Left lung (tissue), 14 donors: ENCODE measurements at places on chromosomes 7 and 10.

DNA sequence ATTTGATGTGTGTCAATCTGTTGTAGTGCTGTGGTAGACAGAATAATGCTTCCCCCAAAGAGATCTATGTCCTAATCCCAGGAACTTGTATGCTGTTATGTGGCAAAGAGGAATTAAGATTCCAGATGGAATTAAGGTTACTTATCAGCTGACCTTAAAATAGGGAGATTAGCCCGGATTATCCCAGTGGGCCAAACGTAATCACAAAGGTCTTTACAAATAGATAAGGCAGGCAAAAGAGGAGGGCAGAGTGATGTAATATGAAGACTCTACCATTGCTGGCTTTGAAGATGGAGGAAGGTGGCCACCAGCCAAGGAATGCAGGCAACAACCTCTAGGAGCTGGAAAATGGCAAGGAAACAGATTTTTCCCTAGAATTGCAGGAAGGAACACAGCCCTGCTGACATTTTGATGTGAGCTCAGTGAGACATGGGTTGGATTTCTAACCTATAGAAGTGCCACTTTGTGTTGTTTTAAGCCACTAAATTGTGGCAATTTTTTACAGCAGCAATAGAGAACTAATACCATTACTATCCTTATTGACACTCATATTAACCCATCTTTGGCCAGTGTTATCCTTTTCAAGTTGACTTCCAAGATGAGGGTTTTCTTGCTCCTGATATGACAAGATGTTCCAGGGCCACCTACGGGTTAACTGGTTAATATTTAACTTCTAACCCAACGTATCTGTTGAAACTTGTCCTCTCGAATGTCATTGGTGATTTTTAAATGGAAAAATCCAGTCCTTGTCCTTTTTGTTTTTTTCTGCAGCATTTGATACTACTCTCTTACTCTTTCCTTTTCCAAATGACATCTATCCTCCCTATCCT is 29.3 kb downstream of the CYCS start:
- DNase-seq: no peak

GRCh38 chr7:157009170-157009777 is 1.2 kb downstream of the MNX1 start:
- peak; percentile 77 for DNase-seq

- peak; percentile 87 for DNase-seq
Observed at GRCh38 chr7:98870121-98870651, 372 bp upstream of the TMEM130 start.

DNA sequence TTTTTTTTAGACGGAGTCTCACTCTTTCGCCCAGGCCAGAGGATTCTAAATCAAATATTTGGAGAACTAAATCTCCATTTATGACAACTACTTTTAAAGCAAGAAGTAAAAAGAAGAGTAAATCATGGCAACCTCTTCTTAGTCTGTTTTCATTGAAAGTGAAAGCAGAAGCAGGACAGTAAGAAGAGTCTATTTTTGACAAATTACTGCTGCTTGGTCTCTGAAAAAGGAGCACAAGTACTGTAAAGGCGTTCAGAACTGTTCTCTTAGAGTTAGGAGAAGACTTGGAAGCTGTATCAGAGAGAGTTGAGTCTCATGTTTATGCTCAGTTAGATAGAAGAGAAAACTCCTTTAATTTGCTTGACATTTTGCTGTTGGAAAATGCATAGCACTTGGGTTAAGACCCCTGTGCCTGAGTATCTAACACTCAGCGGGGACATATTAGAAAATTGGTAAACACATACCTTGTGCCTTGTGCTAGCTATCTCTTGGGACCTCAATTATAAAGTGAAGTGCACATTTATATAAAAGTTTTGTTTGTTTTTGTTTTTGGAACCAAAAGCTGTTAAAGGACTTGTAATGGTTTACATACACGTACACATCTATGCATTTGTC is 433.0 kb downstream of the ANKRD7 start:
- no peak for DNase-seq

GRCh38 chr7:44876393-44876792 is 8.9 kb downstream of the PURB start:
- no peak for DNase-seq

- DNase-seq: no peak
Observed at GRCh38 chr10:50796693-50797092, 57.0 kb downstream of the ASAH2B start.

- DNase-seq: no peak
Observed at GRCh38 chr7:64946772-64947171, 43.7 kb downstream of the ZNF273 start.

GRCh38 chr7:151607464-151607867 is 87.8 kb upstream of the RHEB start:
- no peak for DNase-seq

DNA sequence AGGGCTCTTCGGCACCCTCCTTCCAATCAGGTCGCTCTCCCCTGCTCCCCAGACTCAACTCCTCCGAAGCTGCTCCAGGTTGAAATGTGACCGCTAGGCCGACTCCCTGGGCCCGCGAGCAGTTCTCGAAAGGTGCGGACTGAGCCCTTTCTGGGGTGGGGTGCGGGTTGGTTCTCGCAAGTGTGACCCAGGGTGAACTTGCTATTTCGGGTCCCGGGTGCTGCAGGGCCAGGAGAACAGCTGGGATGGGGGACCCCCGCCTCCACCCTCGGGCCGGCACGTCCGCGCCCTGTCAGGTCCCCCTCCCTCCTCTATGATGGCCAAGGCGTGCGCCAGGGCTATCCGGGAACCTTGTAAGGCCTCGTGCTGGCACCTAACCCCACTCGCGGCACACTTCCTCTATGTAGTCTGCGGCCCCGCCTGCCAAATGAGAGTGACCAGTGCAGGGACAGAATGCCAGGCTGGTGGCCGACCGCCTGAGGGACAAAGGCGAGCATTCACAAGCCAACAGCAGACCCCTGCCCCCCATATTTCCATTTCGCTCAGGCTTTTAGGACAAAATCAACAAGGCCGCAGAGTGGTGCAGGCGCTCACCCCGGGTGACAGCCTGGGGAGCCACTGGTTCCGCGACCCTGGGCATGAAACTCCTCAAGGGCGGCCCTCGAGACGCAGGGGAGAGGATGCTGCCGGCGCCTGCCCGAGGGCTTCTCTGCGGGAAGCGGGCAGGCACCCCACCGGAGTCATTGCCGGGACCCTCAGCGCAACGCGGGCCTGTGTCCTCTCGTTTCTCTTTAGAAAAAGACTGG is 13.7 kb upstream of the HOXA13 start:
- no peak for DNase-seq

GRCh38 chr7:17948526-17949238 is 8.4 kb upstream of the SNX13 start:
- DNase-seq: no peak

GRCh38 chr10:78348411-78349164 is 314.9 kb downstream of the RPS24 start:
- DNase-seq: no peak

- DNase-seq: no peak
Observed at GRCh38 chr7:108402865-108403264, 53.4 kb downstream of the NRCAM start.

DNA sequence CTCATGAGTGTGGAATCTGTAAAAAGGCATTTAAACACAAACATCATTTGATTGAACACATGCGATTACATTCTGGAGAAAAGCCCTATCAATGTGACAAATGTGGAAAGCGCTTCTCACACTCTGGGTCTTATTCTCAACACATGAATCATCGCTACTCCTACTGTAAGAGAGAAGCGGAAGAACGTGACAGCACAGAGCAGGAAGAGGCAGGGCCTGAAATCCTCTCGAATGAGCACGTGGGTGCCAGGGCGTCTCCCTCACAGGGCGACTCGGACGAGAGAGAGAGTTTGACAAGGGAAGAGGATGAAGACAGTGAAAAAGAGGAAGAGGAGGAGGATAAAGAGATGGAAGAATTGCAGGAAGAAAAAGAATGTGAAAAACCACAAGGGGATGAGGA is 207.7 kb downstream of the ZEB1 start:
- no peak for DNase-seq

DNA sequence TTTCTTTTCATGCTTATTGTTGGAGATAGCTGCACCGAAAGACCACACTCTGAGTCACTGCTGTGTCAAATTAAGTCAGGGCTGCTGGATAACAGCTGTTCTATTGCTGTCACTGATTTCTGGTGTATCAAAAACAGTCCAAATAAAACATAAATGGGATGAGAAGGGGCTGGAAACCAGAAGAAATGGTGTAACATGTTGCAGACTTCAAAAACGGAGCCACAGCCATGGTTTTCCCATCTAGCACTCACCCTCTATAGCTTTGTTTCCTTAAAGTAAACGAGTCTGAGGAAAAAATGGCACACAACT is 103.3 kb upstream of the DIP2C start:
- DNase-seq: no peak

DNA sequence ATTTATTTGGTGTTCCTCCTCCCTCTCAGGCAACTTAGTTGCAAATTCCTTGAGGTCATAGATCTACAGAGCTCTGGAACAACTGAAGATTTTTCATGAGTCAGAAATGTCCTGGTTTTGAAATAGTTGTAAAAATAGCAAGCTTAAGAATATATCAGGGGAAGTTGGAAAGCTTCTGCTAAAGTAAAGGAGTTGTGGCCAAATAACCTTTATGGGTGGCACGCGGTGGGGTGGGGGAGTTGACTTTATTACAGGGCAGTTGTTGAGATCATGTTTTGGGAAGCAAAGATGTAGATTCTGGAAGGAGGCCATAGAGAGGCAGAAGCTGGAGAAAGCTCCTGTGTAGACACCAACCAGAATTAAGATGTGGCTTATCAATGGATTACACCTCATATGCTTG is 326.0 kb upstream of the MTPN start:
- DNase-seq: no peak

DNA sequence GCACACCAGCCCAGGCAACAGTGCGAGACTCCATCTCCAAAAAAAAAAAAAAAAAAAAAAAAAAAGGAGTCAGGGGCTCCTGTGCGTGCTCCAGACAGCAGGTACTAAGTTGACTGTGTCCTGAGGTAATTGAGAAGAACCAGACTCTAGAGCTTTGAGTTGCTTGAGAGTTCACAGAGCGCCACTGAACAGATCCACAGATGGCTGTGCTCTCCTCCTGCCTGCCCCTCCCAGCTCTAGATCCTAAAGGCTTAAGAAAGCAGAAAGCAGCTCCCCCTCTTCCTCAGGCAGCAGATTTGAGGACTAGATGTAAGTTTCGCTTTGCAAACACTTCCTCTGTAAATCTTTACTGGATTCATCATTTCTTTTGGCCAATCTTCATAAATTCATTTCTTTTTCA is 38.7 kb downstream of the SHH start:
- no peak for DNase-seq

DNA sequence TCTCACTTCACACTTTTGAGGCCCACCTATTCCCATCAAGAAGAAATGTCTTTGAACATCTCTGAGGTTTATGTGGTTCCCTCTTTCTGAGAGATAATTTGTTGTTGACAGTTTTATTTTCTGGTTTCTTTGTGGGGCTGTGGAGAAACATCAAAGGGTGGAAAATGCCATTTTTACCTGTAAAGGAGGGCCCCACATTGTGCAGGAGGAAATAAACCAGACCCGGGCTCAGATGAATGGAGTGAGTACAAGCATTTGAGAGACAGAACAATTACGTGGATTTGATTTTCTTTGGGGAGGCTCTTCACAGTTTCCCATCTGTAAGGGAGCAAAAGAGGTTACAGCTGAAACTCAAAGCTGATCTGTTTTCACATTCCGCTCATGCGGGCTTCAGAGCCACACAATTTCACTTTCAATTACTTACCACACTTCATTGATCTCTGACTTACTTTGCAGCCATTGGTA is 29.8 kb downstream of the ITPRIP start:
- no peak for DNase-seq

DNA sequence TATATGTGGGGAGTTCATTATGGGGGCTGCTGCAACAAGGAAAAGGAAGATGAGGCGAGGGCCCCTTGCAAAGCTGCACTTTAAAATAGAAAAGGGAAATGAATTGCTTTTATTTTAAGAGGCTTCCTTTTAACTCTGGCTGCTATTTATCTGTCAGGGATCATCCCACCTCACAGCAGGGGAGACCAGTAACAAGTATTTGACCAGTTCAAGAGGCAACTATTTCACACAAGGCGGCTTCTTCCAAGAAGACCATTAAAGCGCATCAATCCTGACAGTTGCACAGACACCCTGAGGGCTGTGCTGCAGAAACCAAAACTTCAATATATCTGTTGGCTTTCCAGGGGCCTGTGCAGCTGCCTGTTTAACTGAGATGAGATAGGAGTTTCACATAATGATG is 1009.2 kb downstream of the SORCS3 start:
- DNase-seq: no peak

GRCh38 chr7:33810356-33810755 is 95.0 kb upstream of the BMPER start:
- no peak for DNase-seq

DNA sequence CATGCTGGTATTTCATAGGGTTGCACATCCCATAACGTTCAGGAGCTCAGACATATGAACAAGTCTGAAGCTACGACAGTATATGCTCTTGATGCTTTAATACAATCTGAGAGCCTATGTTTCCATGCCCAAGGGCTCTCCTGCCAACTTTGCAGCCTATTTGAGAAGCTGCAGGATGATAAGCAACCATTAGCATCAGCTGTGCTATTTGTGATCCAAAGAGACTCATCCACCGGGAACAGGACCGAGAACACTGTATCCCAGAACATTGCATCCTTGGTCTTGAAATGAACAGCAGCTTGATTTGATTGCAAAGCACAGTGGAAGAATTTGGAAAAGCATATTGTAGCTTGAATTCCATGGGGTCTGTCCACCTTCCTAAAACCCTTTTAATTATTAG is 156.2 kb upstream of the PTER start:
- DNase-seq: no peak

DNA sequence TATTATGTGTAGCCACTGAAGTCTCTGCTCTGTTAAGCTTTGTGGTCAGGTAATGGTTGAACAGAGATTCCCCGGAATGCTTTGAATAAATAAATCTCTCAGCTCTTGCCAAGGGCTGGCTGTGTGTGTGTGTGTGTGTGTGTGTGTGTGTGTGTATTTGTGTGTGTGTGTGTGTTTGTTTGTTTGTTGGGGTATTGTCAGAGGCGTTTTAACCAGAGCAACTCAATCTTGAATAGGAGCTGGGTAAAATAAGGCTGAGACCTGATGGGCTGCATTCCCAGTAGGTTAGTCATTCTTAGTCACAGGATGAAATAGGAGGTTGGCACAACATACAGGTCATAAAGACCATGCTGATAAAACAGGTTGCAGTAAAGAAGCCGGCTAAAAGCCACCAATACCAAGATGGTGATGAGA is 256.2 kb upstream of the CACNA2D1 start:
- no peak for DNase-seq

- DNase-seq: no peak
Observed at GRCh38 chr10:85420501-85421191, 945.9 kb downstream of the GRID1 start.

GRCh38 chr10:46091828-46092523 is 45.9 kb upstream of the MSMB start:
- DNase-seq: no peak

GRCh38 chr10:53256623-53257022 is 484.0 kb upstream of the MBL2 start:
- no peak for DNase-seq
